Right renal pelvis (tissue), 4 donors: ENCODE measurements at places on chromosomes 1 and 21. TPM values are rescaled to one million over a fixed set of nuclear protein-coding genes. Genes with fewer than 3 reads are reported as not detected.

DNA sequence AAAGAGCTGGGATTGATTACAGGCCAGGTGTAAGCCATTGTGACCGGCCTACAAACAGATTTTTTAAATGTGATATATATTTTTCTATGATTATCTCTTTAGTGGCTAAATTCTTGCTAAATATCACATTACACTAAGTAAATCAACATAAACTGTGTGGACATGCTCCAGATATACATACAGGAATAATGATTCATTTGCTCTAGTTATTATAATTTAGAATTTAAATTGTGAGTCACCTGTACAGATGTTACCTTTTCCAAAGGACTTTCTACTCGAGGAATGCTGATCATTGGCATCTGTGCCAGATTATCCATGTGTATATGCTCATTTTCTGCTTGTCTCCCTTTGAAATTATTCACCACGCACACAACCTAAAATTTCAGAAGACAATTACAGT, 90.1 kb downstream of the PLPPR5 start:
- DNase-seq = no peak

The MATN1 gene
- polyA plus RNA-seq = 0.14 TPM

GRCh38 chr1:196229546-196229945, 378.7 kb downstream of the KCNT2 start:
- no peak for DNase-seq

The S100A7 gene
- polyA plus RNA-seq = 0.21 TPM

GRCh38 chr1:231188072-231188471, 26.2 kb downstream of the TRIM67 start:
- DNase-seq = no peak

- DNase-seq = no peak
Measured at GRCh38 chr1:92211166-92211565, 6.5 kb upstream of the C1orf146 start.

DNA sequence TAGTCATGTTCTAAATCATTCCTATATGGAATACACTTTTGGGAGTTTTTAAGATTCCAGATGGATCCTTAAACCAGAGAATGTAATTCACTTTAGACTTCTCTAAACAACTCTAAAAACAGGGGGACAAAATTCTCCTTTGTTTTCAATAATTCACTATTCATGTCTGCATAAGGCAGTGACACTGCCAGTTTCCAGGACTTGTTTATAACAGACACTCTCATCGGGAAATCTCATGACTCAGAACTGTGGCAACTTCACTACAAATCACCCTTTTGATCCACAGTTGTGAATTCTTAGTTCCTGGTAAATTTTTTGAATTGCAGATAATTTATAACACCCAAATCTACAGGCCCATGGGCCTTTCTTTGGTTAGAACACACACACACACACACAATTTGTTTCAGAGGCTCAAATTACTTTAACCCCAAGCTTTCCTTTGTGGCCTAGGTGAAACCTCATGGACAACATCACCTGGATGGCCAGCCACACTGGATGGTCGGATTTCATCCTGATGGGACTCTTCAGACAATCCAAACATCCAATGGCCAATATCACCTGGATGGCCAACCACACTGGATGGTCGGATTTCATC, at the start of gene OR2T4:
Gene OR2T4, plus strand, starts transcription at position 545 of the 595 bp plus-strand sequence. Its CDS starts 0 bp downstream, at position 545.
- no peak for DNase-seq

DNA sequence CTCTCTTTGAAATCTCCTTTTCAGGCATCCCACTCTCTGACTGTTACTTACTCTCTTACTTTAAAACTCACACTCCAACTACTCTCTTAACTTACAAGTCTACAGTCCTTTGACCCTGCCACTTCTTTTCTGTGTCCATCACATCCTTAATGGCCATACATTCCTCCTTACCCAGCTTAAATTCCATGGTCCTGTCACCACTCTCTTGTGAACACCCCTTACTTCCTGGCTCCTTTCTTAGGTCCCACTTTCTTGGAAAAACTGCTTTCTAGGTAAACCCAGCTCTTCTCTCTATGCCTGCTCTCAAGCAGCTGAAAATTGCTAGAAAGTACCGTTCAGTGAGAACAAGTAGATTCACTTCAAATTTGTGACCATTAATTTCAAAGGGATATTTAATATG, 109.1 kb downstream of the OLFML2B start:
- DNase-seq = no peak

DNA sequence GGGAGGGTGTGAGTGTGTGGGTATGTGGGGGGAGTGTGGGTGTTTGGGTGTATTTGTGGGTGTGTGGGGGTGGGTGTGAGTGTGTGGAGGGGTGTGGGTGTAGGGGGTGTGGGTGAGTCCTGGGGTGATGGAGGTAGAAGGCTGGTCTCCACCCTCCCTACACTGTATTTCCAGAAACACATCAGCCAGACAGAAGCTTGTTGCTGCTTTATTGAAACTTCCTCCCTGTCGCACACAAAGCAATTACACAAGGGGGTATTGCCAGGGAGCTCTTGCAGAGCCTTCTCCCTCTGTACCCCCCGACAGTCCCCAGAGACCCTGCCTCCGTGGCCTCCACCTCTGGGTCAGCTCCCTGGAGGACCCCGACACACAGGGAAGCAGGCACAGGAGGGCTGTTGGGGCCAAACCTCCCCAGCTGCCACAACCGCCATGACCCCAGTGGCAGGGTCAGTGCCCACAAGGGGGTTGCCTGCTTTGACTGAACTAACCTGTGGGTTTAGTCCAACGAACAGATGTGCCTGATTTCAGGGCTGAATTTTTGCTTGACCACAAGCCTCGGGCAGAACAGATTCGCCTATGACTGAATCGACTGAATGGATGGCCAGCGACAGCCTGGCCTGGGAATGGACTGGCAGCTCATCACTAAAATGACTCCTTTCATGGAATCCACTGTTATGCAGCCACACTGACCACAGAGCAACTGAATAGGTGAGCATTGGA, 9.1 kb upstream of the MATN1 start:
- DNase-seq = no peak

The GNAT2 gene
- polyA plus RNA-seq = not detected

DNA sequence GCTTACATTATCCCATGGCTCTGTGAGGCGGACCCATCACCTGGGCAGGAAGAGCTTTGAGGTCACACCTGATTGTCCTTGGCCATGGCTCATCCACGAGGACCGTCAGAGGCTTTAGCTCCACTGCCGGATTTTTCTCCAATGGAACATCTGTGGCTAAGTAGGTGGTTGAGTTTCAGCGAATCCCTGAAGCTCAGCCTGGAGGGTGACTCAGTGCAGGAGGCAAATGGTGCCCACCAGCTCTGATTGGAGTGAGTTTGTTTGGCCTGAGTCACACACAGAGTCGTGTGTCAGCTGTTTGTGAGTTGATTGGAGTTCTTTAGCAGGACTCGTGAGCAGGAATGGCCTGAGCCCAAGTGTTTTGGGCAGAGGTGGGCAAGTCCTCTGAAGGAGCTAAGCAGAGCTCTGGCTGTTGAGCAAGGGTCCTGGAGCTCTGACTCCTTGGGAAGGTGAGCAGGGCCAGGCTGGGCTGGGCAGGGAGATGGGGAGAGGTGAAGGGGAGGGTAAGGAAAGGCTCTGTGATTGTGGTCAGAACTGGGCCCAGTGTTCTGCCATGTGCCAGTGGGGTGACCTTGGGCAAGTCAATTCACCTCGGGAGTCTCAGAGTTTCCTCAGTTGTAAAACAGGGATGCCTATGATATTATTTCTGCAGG, 2.0 kb downstream of the SLC6A17 start:
- DNase-seq = no peak

The RPE65 gene
- polyA plus RNA-seq = not detected

DNA sequence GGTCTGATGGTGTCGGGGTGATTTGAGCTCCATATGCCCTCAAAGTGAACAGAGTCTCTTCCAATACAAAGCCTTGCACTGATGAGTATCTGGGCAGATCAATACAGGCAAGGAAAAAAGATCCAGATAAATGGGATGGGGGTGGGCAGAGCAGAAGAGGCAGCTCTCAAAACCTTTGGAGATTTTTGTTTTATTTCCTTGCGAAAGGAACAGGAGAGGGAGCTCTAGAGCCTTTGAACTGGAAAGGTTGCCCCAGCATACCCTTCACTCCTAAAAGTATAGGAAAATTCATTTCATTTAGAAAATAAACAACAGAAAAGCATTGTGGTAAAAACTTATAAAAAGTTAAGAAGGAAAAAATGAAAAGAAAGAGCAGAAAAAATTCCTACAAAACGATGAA, 31.4 kb upstream of the OLIG2 start:
- DNase-seq = no peak

DNA sequence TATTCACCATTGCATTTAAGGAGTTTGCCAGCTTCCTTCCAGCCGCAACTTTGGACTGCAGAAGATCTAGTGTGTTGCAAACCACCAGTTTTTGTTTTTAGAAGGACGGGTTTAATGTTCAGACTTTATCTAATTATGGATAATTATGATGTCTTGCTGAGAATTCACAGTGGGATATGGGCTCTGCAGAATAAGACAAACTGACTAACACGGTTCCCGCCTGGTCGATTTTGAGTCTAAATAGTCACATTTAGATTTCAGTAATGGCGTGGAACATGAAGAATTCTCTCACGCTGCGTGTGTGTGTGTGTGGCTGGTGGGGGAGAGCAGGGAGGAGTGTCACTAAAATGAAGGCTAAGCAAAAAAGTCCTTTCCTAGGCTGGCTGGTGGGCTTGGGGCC, 48.5 kb upstream of the DMRTB1 start:
- DNase-seq = no peak
